Vagina (tissue), 2 donors: ENCODE measurements at places on chromosomes 16 and 17.

DNA sequence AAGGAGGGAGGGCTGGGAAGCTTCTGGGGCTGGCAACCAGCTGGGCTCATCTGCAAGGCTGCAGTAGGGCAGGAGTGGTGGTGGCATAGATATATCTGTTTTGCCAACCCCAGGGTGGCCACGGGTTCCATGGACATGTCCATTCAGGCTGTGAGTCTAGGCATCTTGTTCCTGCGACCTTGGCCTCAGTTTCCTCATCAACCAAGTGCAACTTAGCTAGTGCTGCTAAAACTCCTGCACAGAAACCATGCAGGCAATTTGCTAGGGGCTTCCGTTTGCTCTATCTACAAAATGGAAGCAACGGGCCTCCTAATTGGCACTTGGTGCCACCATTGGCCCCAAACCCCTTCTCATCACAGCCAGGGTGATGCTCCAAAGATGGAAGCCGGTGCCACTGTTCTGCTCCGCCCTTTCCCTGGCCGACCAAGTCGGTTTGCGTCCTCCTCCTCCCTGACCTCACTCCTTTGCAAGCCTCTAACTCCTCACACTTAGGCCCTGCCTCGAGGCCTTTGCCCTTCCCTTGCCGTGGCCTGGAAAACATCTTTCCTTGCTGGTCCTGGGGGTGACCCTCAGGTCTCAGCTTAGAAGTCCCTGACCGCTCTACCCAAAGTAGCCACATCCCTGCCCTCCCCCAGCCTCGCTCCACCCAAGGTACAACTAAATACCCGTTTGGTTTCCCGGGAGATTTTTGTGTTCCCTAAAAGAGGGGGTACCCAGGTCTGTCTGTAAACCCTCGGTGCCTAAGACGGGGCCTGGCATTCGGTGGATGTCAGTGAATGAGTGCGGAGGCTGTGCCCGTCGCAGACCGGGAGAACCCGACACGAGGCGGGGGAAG, 1.2 kb downstream of the SREBF1 start:
- no peak for DNase-seq

- DNase-seq, result no peak
Observed at GRCh38 chr16:82034981-82035612, at the start of gene HSD17B2. Gene HSD17B2 (plus strand): TSS chr16:82035253. CDS start chr16:82035425, 172 bp downstream.

- DNase-seq, result no peak
Observed at GRCh38 chr16:24983561-24983960, 31.6 kb downstream of the ARHGAP17 start.

GRCh38 chr17:35679007-35679682, 52.3 kb upstream of the RASL10B start:
- DNase-seq, result no peak

DNA sequence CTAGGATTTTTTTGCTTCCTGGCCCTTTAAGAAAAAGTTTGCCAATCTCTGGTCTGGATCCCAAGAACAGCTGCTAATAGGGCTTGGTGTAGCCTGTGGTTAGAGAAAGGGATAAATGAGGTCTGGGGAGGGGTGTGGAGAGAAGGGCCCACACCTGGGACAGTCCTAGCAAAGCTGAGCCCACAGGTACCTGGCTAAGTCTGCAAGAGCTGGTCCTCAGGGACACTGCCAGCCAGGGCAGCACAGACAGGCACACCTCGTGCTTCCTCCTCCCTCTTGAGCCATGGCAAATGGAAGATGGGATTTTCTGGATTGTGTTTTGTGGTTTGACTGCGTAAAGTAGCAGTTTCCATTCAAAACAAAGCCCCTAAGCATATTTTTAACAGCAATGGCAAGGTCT, 217.5 kb downstream of the SOX9 start:
- no peak for DNase-seq

DNA sequence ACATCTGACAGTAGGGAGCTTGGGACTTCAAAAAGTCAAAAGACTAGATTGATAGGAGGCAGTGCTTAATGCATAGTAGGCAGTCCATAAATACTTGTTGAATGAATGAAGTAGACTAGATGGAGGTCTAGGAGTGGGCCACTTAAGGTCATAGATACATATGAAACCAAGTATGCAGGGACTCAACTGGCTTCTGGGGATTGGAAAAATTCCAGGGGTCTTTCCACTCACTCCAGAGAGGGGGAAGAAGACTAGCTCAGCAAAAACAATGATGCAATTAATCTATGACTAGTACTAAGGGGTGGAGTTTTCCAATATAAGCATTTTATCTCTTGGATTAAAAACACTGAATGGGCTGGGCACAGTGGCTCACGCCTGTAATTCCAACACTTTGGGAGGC, 298.3 kb upstream of the XYLT1 start:
- no peak for DNase-seq

DNA sequence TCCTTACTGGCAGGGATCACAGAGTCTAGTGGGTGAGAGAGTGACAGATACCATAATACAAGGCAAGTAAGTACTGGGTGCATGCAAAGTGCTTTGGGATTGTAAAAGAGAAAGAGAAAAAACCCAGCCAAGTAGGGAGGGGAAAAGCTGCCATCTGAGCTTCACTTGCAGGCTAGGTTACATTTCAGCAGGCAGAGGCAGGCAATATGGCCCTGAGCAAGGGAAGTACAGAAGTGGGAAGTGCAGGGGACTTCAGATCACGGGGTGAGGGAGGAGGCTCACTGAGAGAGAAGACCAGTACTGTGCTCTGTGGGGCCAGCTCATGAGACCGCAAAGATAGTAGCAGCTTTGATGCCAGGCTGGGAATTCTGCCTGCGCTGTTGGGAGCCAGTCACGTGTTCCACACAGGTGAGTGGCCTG, 230.6 kb downstream of the MSI2 start:
- DNase-seq, result no peak

DNA sequence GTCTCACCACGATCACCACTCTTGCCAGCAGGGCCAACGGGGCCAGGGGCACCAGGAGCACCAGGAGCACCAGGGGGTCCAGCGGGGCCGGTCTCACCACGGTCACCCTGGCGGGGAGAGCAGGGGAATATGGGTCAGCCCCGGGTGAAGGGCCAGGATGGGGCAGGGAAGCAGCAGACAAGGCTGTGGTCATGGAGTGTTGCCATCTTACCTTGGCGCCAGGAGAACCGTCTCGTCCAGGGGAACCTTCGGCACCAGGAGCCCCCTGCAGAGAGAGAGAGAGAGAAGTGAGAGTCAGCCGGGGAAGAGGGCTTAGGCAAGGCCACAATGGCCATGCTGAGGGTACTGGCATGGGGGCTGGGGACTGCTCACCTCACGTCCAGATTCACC, 12.9 kb downstream of the COL1A1 start:
- no peak for DNase-seq

DNA sequence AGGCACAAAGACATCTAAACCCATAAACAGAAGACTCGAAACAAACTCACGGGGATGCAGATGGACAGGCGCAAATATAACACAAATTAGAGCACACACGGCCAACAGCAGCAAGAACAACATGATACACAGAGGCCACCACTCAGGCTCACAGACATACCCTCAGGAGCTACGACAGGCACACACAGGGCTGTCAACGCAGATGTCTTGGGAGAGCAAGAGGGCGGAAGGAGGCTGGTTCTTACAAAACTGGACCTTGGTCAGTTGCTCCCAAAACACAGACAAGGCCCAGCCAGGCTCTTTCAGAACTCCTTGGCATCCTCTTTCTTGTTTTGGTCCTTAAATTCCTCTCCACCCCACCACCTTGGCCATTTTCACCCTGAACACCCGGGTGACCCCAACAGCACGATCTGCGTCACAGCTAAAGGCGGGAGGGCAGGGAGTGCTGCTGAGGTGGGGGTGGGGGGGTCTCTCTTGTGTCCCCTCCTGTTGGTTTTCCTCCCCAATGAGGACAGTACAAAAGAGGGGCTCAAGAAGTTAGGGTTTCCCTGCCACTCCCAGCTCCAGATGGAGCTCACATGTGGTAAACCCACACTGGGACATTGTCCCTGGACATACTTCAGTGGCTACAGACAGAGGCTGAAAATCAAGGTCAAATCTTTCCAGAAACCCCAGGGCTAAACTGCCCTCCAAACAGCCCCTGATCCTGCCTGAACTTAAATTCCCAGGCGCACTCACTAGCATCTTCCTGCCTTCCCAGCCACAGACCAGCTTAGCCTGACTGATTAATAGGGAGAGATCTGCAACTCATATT, 221.3 kb downstream of the C16orf78 start:
- no peak for DNase-seq

DNA sequence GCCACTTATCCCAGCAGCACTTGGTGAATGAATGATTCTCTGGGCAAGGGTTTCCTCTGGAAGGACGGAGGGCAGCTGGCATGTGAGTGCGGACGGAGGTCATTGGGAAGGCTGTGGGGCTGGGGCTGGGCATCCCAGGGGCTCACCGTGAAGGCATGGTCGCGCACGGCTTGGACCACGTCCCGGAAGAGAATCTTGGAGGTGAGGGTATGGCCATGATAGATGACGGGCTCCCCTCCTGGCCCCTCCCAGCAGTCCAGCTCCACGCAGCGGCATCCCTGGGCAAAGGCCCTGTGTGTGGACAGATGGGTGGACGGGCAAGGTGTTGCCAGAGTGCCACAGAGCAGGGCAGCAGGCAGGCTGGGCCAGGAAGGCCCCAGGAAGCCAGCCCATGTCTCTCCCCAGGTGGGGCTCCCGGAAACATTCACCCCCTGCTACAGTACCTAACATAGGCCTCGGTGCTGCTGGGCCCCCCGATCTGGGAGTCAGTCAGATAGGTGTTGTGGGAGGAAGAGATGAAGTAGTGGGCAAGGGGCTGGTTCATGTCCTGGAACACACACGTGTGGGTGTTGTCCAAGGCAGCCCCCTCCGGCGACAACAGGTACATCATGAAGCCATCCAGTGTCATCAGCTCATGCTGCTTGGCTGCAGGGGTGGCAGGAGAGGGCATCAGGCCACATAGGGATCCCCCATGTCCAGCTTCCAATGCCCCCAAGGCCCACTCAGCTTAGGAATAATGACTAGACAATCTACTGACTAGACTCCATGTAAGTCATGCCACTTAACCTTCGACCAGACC, 14.3 kb downstream of the PLCD3 start:
- DNase-seq, result no peak

DNA sequence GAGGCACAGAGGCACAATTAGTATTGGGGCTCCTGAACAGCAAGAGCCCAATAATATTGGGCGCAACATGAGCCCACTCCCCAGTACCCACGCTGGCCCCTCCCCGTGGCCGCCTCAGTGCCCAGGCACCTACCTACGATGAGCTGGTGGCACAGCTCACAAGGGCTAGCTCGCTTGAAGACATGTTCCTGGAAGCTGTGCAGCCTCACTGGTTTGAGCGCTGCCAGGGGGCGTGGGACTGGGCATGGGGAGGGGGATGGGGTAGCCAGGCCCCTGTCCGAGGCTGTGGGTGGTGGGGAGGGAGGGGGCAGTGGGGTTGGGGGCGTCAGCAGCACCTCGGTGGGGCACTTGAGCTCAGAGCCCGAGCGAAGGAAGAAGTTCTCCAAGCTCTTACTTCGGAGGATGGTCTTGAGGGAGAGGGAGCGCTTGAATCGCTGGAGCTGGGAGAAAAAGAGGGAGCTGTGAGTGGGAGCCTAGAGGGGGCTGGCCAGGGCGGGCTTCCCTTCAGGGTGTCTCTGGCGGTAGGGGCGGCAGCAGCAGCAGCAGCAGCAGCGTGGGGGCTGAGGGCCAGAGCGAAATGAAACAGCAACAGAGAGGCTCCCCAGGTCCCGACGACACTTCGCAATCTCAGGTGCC, 7.9 kb downstream of the STAC2 start:
- no peak for DNase-seq

DNA sequence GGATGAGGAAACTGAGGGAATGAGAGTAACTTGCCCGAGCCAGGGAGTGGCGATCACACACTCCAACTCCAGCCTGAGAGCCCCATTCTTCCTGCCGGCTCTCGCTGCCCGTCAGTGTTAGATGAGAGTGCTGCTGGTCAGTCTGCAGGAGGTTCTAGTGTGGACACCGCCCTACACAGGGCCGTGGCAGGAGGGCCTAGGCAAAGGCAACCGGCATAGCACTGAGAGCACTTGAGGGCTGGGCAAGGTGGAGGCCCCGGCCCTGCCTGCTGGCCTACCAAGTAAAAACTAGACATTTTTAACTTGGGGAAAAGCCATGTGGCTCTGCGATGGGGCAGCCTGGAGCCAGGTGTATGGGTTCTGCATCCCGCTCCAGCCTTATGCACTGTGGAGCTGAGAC, 354.8 kb downstream of the SEC14L1 start:
- no peak for DNase-seq

DNA sequence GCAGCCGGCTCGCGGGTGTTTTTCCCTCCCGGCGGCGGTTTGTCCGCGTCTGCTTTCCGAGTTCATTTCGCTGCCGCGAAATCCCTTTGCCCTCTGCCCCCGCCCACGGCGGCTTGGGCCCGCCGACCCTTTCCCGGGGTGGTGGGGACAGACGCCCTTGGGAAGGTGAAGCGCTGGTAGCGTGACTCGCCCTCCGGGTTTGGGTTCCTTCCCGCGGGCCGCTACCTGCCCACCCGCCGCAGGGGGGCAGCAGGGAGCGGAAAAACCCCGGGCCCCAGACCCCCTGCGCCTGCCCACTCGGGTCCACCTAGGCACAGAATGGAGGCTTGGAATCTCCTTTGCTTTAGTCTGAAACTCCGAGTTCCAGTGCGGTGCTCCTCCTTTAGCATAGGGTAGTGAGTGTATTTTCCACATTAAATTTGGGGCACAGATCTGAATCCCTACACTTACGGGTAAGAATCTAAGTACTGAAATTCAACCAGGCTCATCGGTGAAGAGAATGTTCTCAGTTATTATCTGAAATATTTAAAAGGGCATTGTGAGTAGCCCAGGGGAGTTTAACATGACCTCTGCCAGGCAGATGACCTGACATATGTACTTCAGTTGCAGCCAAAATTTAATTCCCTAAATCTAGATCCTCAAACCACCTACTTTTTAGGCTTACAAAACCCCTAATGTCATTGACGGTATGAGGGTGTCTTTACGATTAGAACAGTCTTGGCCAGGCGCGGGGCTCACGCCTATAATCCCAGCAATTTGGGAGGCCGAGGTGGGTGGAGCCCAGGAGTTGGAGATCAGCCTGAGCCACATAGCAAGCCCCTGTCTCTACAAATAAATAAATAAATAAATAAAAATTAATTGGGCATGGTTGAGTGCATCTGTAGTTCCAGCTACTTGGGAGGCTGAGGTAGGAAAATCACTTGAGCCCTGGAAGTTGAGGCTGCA, 1.0 kb downstream of the NME2 start:
- peak; percentile 84 for DNase-seq
